ENCODE measurements at places on chromosomes 13 and 19.
A peak's percentile ranks its signal among the peaks of the same experiment; 100 is the strongest.

DNA sequence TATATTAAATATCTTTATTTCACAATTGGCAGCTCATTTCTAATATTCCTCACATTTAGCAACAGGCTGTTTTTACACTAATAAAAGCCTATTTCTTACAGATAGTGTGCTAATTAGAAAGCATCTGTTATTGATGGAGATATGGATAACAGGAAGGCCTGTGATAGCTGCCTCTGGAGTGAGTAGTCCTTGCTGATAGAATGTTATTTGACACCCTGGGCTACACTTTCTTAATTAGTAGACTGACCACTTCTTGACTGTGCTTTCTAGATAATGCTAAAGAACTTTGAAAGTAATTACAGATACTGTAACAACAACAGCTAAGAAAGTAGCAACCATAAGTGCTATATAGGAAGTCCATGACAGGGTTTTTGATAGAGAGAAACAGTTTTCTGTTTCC lies 554.3 kb downstream of the DIAPH3 start:
- DNase-seq = no peak

DNA sequence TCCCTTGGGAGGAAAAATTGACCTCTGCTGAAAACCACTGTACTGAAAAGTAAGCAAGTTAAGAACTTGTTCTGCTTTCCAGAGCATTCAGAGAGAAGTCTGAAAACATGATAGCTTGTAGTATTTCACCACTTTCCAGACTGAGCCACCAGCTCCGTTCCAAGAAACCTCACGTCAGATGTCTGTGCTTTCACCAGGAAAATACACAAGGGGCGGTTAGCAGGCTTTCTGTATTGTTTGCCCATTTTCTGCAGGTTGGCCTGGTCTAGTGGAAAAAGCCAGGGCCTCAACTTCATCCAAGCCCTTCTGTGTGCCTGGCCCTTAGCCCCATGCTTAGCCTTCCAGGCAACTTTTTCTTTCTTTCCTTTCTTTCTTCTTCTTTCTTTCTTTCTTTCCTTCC lies 36.4 kb downstream of the RXFP2 start:
- no peak for DNase-seq

DNA sequence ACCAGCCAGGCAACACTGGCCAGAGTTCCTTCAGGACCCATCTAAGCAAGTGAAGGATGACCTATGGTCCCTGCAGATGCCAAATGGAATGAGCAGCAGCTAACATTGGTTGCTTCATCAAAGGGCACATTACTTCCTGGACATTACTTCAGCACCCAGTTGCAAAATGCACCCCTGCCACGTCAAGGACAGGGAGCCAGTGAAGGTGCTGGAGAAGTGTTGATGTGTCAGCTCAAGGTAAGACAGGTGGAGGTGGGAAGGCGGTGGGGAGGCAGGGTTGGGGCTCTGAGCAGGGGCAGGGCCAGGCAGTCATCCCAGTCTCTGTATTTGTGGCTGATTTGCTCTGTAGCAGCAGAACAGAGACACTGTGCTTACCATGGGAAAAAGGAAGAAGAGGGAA lies 14.6 kb downstream of the CSNK1A1L start:
- no peak for DNase-seq

DNA sequence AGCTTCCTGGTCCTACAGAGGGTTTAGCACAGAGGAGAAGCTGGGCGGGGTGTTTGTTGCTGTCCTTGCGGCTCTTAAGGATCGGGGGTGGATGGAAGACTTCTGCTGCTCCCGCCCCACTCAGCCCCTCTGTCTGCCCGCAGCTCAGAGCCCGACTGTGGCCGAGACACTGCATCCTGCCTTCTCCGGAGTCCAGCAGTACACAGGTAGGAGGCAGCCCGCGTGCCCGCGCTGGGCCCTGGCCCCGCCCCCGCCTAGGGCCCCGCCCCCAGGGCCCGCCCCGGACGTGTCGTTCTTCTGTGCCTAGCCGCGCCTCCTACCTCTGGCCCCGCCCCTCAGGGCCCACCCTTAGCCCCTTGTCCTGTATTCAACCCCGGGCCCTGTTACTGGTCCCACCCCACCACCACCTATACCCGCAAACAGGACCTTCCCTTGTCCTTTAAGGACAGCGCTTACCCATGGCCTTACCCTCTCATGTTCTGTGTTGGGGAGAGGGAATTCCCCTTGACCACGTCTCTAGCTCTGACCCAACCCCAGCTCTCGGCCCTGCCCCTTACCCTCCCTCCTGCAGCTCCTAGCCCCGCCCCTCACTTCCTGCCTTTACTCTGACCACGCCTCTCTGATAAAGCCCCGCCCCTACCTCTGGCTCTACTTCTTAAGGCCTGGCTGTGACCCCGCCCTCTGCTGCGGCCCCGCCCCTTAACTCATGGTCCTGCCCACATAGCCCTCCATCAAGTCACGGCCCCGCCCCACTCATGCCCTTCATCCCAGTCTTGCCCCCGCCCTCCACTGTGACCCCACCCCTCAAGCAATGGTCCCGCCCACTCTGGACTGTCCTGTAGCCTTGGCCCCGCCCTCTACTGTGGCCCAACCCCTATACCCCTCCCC lies 60.5 kb downstream of the CELF5 start:
- DNase-seq = peak; percentile 53

DNA sequence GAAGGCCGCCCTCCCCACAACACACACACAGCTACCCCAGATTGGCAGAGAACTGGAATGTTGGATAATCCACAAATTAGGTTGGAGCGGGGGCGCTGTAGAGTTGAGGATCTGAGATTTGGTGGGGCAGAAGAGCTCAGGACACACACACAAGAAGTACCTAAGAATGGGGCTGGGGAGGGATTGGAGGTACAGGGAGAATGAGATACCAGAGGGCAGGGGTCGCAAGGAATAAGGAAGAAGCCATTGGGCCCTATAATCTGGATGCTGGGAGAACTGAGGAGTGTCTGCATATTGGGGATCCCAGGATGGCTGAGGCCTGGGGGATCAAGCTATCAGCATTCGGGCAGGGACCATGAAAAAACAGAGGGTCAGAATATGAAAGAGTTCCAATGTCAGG lies 11.5 kb downstream of the SYT3 start:
- no peak for DNase-seq

GRCh38 chr19:29323440-29324290 lies 110.7 kb upstream of the UQCRFS1 start:
- DNase-seq = no peak

- no peak for DNase-seq
These were observed 3.5 kb upstream of the KLK6 start for GRCh38 chr19:50972795-50973376.

DNA sequence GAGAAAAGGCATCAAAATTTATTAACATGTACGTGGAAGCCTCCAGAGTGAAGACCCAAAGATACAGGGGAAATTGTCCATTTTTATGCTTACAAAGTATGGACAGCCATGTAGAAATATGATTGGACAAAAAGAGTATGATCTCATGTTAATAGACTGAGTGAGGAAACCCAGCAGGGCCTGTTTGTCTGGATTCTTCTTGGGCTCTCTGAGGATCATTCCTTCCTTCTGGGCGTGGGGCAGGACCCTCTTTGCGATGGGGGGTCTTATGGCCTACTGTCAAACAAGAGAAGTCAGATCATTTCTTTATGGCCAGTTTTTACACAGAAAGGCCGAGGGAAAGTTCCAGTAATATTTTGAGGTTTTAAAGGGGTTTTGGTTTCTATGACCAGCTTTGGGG lies 110.8 kb downstream of the ESD start:
- no peak for DNase-seq

- peak; percentile 88 for DNase-seq
These were observed 425.7 kb downstream of the KLF12 start for GRCh38 chr13:73708393-73708985.

- no peak for DNase-seq
These were observed 5.0 kb downstream of the RDH8 start for GRCh38 chr19:10018263-10018662.

DNA sequence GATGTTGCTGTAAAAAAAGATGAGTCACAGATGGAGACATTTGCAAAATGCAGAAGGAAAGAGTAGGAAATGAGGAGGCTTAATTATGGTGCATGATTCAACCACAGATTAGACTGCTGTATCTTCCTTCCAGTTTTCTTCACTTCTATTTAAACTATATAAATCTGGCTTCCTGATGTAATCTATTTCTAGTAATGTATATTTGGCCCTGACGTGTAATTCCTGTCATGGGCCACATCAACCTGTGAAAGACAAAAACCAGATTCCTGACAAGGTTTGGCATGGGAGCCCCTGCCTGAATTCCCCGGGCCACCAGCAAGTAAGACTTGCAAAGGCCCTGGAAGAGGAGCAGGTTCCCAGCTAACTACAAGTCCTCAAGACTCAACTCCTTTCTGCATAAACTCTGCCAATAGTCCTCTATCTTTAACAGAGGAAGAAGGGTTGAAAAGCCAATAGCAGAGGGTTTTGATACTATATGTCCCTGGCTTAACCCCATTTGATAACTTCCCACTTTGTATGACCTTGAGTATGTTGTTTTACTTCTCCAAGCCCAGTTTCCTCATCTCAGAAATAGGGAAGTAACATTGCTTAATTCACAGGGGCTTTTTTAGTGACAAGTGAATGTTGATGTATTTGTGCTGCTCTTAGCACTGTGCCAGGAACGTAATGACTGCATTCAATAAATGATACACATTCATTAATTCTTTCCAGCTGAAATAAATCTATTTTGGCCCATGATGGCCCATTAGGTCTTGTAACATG lies 172.7 kb downstream of the SPRY2 start:
- no peak for DNase-seq

- peak; percentile 21 for DNase-seq
These were observed 24.7 kb downstream of the ATP11A start for GRCh38 chr13:112714376-112715174.

DNA sequence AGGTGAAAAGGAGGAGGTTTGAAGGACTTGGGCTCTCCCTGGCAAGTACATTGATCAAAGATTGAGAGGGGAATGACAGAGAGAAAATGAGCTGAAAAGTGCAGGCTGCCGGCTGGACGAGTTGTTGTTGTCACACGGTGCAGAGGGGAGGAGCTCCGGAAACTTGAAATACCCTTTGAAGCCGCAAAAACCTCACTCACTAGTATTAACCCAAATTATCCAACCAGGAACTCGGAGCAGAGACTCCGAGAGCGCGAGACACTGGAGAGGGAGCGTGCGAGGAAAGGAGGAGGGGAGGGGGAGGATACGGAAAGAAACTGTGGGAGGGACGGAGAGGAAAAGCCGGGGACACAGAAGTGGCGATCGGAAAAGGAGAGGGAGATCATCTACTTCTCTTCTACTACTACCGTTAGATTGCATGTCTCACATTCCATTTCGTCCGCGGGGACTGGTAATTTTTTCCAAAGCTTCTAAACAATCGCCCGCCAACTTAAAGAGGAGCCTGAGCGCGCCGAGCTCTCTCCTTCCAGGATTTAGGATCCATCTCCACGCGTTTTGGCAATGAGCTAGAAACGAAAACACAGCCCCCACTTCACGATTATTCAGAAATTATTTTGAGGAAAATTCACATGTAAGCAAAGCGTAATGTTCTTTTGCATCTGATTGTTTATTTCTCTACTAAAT lies at the start of gene DACH1:
TSS of gene DACH1 (minus strand) at position 74 of the 684 bp plus-strand sequence.
- peak; percentile 51 for DNase-seq

GRCh38 chr13:32955881-32956594 lies 60.2 kb upstream of the KL start:
- no peak for DNase-seq

DNA sequence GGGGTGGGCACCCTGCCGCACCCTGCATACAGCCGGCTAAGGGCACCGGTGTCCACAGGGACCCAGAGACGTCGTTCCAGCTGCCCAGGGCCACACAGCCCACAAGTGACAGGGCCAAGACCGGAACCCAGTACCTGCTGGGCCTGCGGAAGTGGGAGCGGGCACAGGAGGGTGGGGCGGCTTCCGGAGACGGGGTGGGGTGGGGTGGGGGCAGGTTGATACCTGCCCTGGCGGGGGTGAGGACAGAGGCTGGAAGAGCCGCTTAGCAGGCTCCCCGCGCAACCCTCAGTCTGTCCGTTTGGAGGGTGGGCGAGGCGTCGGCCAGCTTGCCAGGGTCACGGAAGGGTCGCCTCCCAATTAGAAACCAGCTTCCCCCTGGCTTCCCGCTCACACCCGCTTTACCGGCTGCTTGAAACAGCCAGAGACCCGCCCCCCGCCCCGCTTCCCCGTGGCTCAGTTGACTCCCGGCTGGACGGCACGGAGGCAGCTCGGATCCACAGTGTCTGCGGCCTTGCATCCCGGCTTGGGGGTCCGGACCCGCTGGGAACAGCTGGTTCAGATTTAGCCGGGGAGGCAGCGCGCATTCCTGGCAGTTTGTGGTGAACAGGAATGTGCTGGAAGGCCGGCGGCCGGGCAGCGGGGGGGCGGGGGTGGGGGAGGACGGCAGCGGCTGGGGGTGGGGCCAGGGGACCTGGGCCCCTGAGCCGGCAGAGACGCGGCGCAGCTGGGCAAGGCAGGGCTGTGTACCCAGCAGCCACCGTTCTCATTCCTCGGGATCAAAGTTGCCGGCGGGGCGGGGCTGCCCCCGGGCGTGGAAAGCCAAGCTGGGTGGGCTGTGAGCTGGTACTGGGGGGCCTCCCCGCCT lies 1.9 kb downstream of the CNN2 start:
- no peak for DNase-seq

GRCh38 chr13:103358255-103358932 lies 292.2 kb upstream of the SLC10A2 start:
- no peak for DNase-seq

- DNase-seq = no peak
These were observed 20.6 kb upstream of the CABP5 start for GRCh38 chr19:48064509-48064908.

GRCh38 chr19:3459089-3459881 lies 21.0 kb downstream of the SMIM24 start:
- peak; percentile 26 for DNase-seq

- no peak for DNase-seq
These were observed 673 bp downstream of the CTU1 start for GRCh38 chr19:51107406-51108065.

DNA sequence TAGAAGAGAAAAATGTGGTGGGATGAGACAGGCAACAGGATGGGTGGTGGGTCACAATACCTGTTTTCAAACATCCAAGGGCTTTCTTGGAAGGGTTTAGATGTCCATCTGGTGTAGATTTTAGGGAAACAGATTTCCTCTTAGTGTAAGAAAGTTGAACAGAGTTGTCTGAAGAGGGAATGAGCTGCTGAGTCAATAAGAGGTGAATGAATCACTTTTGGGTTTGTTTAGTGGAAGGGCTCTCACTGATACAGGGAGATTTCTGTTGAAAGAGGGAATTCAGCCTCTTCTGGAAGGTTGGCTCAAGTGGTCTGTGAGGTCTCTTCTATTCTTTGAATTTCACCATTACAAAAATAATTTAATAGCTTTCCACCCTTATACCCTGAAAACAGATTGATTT lies 54.6 kb downstream of the LACC1 start:
- DNase-seq = no peak

Data from SK-MEL-5 (cell line).